AG04450 (cell line): ENCODE measurements at places on chromosomes 7 and 10. TPM values are rescaled to one million over a fixed set of nuclear protein-coding genes. Genes with fewer than 3 reads are reported as not detected.

The SLC26A3 gene
- polyA plus RNA-seq, result not detected in 2 replicates

- no peak for DNase-seq
Measured at GRCh38 chr10:4568731-4569130, 257.3 kb upstream of the AKR1E2 start.

- DNase-seq, result no peak
Measured at GRCh38 chr7:134792968-134793367, 13.5 kb downstream of the CALD1 start.

- no peak for DNase-seq
Measured at GRCh38 chr7:82247814-82248433, 195.7 kb downstream of the CACNA2D1 start.
